Prostate gland (tissue), 2 donors: ENCODE measurements at places on chromosomes 2 and 18. TPM values are rescaled to one million over a fixed set of nuclear protein-coding genes. Genes with fewer than 3 reads are reported as not detected.

- no peak for DNase-seq
- H3K27me3 ChIP-seq, result no peaks in the 10 kb centered on the region
- no peaks in the 10 kb centered on the region for H3K4me1 ChIP-seq
- H3K4me3 ChIP-seq, result no peak overlapping the region
- no peaks in the 10 kb centered on the region for H3K36me3 ChIP-seq
These were observed 21.7 kb upstream of the STRN start for GRCh38 chr2:36988008-36988407.

- no peaks in the 10 kb centered on the region for H3K27me3 ChIP-seq
- peak overlapping the region; percentile 88 for H3K4me3 ChIP-seq
- peak overlapping the region; percentile 100 for H3K27ac ChIP-seq
- no peak for DNase-seq
- H3K36me3 ChIP-seq, result no peaks in the 10 kb centered on the region
These were observed 2.3 kb downstream of the FOSL2 start for GRCh38 chr2:28394997-28395333.

GRCh38 chr2:68714866-68715265, 19.7 kb upstream of the ARHGAP25 start:
- H3K36me3 ChIP-seq, result no peaks in the 10 kb centered on the region
- no peak overlapping the region for H3K27ac ChIP-seq
- no peak for DNase-seq

DNA sequence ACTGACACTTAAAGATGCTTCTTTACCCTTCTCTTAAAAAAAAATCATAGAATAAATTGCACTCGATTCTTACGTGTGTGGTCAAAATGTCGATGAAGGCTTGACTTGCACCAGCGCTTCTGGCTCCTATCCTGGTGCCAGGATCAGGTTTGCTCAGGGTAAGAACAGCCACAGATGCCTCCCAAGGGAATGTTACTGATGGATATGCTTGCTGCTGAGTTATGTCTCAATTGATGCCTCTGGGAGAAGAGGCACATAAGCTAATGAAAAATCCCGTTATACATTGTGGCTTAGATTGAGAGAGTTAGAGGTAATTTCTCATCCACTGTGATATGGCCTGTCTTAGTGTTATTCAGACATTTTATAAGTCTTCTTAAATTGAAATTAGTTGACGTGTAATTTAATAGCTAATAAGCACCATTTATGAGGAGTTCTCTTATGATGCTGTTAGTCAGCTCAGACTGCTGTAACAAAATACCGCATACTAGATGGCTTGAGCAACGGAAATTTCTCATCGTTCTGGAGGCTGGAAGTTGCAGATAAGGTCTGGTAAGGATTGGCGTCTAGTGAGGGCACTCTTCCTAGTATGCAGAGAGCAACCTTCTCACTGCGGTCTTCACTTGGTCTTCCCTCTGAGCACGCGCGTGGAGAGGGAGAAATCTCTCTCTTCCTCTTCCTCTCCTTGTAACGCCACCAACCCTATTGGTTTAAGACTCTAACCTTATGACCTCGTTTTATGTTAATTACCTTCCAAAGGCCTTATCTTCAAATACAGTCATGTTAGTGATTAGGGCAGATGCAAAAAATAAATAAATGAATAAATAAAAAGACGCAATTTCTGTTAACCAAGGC, 116.6 kb upstream of the NOSTRIN start:
- DNase-seq, result no peak
- no peaks in the 10 kb centered on the region for H3K4me1 ChIP-seq
- no peak overlapping the region for H3K4me3 ChIP-seq
- H3K27me3 ChIP-seq, result no peaks in the 10 kb centered on the region
- no peak overlapping the region for H3K27ac ChIP-seq

RAB10 gene
- 118 TPM for total RNA-seq

SCYGR4 gene
- total RNA-seq, result not detected
